ENCODE measurements at places on chromosomes 7 and 10.

GRCh38 chr10:84238909-84239308 is 2.4 kb downstream of the LRIT1 start:
- DNase-seq, result no peak

GRCh38 chr7:26514633-26515032 is 223.0 kb downstream of the SNX10 start:
- DNase-seq, result no peak

DNA sequence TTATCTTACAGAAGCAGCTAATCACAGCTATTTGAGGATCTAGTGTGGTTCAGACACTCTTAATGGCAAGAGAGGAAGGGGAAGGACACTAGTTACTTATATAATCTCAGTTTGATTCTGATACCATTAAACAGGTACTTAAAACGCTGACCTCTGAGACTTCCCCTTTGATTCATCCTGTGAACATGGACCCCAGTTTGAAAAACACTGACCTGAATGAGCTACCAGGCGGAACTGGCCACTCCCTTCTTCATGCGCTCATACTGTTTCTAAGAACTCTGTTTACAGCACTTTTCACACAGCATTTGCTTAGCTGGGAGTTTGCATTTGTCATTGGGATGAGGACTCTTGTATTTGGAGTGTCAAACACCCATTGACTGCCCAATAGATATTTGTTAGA is 45.7 kb downstream of the BEND7 start:
- no peak for DNase-seq

DNA sequence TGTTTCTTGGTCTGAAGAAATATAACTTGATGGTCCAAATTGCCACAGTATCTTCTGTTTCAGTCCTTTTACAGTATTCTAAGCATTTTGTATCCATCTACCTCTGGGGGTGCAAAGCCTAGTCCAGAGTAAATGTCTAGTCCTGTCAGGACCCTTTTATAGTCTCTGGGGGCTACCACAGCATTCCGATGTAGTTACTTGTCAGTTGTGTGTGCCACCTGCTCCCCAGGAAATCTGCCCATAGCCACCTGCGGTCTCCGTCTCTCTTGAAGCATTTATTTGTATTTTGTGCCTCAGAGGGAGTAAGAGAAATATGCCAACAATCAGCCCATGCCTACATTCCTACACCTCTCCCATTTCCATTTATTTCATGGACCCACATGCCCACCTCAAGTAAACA is 12.8 kb downstream of the AGBL3 start:
- DNase-seq, result no peak

DNA sequence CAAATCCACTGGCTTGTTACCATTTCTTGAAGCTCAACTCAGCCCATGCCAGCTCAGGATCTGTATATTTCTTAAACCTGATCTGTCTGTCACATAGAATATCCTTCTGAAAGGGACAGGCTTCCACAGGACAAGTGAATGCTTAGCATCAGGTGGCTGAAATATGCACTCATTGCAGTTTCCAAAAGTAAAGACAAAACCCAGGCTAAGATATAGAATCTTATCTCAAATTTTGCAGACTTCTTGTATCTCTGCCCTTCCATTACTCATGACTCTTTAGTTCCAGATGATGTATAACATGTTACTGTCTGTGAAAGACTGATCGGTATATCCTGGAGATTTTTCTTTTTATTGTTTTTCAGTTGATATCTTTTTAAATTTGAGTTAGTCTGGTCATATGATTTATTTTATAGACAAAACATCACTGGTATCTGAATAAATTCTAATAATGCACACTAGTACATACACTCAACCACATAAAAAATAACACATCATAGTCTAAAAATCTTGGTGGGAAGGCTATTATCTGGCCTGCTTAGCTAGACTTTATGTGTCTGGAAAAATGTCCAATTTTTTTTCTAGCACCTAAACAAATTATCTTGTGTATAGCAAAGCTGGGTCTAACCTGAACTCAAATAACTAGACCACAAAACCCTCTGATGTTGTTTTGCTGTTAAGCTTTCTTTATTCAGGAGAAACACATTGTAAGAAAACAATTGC is 182.6 kb downstream of the ADAM12 start:
- DNase-seq, result no peak

GRCh38 chr7:74153736-74154135 is 20.4 kb upstream of the EIF4H start:
- no peak for DNase-seq

- peak; percentile 77 for DNase-seq
These were observed at the start of gene SYNPO2L for GRCh38 chr10:73655990-73656298. Gene SYNPO2L (minus strand): TSS chr10:73656029. CDS start chr10:73655922, 107 bp downstream.

DNA sequence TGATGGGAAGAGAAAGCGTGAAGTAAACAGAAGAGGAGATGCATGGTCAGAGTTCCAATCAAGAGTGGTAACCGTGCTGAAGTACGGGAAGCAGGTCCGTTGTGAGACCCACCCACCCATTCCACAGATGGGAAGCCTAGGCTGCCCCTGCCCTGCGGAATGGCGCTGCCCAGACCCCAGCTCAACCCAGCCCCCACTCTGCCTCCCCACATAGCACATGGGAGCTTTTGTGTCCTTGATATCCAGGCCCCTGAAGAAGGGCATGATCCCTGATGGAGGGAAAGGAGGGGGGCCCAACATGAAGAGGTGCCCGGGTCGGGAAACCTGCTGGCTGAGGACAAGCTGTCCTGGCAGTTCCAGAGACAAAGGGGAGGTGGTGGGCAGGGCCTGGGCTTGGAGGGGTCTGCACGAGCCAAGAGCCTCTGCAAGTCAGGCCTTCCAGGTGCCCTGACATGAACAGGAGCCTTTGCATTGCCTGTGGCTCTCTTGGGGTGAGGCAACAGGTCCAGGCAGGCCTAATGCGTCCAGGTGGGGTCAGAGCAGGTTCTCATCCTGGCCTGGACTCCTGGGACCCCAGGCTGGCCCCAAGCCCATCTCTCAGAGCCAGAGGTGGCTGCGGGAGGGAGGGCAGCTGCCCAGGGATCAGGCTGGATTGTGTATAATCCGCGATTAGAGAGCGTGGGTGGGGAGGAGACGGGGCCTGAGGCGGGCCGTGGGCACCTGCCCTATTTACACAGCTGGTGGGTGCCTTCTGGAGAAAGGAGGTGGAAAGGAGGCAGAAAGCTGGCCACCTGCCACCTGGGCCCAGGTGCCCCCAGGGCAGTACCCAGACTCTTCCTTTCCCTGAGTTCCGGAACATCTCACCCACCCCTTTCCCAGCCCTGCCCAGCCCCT is 23.5 kb downstream of the YKT6 start:
- DNase-seq, result no peak

- DNase-seq, result no peak
These were observed 3.1 kb upstream of the ZNRF2 start for GRCh38 chr7:30281263-30281662.

- DNase-seq, result no peak
These were observed 76.6 kb downstream of the SLC16A9 start for GRCh38 chr10:59633063-59633462.

DNA sequence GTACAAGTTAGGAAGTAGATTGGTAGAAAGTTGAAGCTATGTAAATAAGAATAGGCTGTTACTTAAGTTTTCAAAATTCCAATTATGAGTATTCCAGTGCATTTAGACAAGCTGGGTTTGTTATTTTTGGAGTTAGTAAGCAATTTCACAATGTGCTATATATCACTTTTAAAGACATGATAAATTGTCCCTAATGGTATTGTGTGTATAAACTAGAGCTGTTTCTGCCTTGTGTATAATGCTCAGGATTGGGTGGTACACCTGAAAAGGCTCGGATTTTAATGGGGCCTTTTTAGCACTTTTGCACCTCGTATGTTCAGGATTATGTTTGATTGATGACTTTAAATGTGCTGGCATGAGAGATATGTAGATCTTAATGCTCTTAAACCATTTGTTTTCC is 175.8 kb downstream of the VTI1A start:
- no peak for DNase-seq

- DNase-seq, result no peak
These were observed 102.1 kb upstream of the MDFIC start for GRCh38 chr7:114819616-114820362.

DNA sequence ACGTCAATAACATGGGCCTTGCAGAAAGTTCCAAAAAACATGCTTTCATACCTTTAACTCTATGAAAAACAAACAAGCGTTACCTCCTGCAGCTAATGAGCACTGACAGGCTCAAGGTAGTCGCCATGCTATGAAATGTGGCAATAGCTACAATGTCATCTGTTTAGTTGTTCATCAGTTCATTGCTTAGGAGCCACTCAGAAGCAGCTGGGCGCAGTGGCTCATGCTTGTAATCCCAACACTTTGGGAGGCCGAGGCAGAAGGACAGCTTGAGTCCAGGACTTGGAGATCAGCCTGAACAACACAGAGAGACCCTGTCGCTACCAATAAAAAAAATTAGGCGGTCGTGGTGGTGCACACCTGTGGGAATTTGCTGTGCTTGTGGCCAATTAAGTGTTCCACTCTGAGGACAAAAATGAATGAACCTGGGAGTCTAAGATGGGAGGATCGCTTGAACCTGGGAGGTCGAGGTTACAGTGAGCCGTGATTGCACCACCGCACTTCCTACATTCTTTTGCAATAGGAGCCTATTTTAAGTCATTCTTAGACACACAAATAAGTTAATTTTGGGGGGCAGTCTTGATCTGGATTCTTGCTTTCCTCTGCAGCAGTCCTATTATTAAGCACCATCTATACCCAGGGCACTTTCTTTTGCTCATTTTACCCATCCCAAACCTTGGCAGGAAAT is 276.2 kb upstream of the KLF14 start:
- DNase-seq, result no peak

DNA sequence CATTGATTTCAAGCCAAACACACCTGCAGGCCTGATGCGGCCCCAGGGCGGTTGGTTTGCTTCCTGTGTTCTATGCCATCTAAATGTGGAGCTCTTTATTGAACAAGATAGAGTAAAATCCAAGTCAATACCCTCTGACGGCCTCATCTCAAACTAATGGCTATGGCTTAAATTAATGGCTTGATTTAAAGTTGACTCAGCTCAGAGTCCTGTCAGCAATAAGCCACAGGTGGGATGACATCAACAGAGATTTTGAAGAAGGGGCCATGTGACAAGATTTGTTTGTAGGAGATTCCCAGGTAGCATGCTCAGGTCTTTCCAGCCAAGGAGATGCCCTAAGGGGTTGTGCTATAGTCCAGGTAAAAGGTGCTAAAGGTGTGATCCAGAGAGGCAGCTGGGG is 66.7 kb upstream of the ZNF32 start:
- no peak for DNase-seq

DNA sequence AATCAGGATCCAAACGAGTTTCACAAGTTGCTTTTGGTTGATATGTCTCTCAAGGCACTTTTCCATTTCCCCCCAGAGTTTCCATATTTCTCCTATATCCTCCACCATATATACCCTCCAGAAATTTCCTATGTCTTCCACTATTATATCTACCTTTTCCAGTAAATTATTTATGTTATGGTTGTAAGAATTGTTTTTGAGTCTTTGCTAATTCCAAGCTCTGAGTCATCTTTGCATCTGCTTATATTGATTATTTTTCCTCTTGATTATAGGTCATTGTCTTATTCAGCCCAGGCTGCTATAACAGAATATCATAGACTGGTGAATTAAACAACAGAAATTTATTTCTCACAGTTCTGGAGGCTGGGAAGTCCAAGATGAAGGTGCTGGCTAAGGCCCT is 12.7 kb downstream of the TACC2 start:
- DNase-seq, result no peak

GRCh38 chr10:79356104-79356503 is 8.8 kb downstream of the PPIF start:
- DNase-seq, result no peak

DNA sequence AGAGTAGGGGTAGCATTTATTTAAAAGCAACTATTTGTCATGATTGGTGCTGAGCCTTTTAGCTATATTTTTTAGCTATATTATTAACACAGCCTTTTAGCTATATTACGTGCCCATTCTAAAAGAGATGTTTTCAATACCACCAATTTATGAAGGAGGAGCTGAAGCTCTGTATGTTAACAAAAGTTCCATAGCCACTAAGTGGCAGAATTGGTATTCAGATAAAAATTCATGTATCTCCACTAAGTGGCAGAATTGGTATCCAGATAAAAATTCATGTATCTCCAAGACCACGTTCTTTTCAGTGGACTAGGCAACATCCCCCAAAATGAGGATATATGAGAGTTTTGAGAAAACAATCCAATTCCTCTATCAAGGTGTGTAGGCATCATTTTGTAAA is 268.6 kb downstream of the HGF start:
- no peak for DNase-seq

- no peak for DNase-seq
These were observed 24.1 kb downstream of the GRIFIN start for GRCh38 chr7:2452074-2452507.

GRCh38 chr10:128803790-128804189 is 663.3 kb upstream of the MGMT start:
- DNase-seq, result no peak

- DNase-seq, result no peak
These were observed 11.1 kb downstream of the MDFIC start for GRCh38 chr7:114932991-114933390.

GRCh38 chr10:36676321-36676720 is 449.1 kb upstream of the ANKRD30A start:
- peak; percentile 39 for DNase-seq

DNA sequence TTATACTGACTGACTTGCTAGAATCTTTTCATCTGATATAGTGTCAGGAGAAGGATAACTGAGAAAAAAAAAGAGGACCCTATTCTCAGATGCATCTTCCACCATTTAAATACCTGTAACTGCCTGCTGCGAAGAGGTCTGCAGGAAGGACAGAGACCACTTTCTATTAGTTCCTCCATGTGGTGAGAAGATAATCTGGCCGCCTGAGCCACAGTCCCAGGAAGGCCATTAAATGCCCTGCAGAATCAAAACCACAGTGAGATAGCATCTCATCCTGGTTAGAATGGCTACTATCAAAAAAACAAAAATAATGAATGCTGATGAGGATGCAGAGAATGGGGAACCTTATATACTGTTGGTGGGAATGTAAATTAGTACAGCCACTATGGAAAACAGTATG is 19.9 kb upstream of the IFIT1B start:
- no peak for DNase-seq

DNA sequence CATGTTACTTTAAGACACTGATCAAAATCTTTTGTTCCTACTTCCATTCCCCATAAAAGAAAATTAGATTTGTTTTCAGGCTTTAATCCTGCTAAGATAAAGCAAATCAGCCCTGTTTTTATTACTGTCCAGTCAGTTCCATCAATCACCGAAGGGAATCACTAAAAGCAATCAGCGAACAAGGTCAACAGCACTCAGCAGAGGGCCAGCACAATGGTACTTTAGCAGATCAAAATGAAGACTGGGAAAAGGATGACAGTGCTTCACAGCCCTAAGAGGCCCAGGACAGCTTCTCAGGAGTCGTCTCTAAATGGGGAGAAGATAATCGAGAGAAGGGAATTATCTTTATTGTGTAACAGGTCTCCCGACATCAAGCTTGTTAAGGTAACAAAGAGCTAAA is 32.7 kb downstream of the SEM1 start:
- no peak for DNase-seq

GRCh38 chr7:22633954-22634474 is 93.0 kb upstream of the IL6 start:
- DNase-seq, result no peak

GRCh38 chr7:151672716-151673115 is 153.0 kb upstream of the RHEB start:
- no peak for DNase-seq
